ENCODE measurements at places on chromosomes 5 and 9.

GRCh38 chr9:113506090-113506589, 42.6 kb downstream of the RGS3 start:
- DNase-seq, result no peak

GRCh38 chr9:134502809-134503211, 138.8 kb upstream of the COL5A1 start:
- peak; percentile 79 for DNase-seq

GRCh38 chr9:134189145-134189469, 24.7 kb upstream of the RNU6ATAC start:
- DNase-seq, result no peak

DNA sequence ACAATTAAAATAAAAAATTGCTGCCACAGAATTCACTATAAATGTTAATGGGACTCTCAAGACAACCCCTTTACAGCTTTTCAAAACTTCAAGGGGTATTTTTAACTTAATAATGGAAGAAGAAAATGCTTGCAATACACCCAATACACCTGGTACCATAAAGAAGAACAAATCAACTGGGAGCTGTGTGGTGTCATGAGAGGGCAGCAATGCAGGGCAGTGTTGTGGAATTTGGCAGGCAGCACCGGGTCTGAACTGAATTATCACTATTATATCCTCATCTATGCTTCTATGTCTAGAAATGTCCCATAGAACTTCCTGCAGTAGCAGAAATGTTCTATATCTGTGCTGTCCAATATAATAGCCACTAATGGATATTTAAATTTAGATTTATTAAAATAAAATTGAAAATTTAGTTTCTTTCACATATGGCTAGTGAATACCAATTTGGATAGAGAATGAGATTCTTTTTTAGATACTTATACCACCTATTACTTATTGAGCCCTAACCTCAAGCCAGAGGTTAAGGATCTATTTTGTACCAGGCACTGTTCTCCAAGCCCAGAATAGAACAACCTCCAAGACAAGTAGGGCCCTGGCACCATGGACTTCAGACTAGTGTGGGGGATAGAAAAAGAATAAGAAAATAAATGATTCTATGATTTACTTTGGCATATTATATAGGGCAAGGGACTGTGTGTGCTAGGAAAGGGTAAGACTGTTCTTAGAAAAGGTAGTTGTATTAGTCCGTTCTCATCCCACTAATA, 265.3 kb downstream of the PDE4D start:
- no peak for DNase-seq

Measured in fibroblast of the conjunctiva (primary cell).